ENCODE measurements at places on chromosomes 5 and 9. TPM values are rescaled to one million over a fixed set of nuclear protein-coding genes. Genes with fewer than 3 reads are reported as not detected.

Gene ITGA2
- 71.9 TPM for total RNA-seq

Gene DBH
- not detected for total RNA-seq

Gene ADAMTS6
- 208 TPM for total RNA-seq

Gene CDC20B
- 0.56 TPM for total RNA-seq

Gene FGF18
- not detected for total RNA-seq

Gene RAI14
- total RNA-seq = 176 TPM

Gene PIP5K1B
- total RNA-seq = not detected
